ENCODE measurements at places on chromosomes 2 and 18.

- no peak for DNase-seq
These were observed 33.2 kb downstream of the LAMA1 start for GRCh38 chr18:7084080-7085065.

GRCh38 chr18:8770657-8771056 is 65.3 kb downstream of the MTCL1 start:
- no peak for DNase-seq

GRCh38 chr18:73735836-73736235 is 411.8 kb downstream of the FBXO15 start:
- peak; percentile 49 for DNase-seq

DNA sequence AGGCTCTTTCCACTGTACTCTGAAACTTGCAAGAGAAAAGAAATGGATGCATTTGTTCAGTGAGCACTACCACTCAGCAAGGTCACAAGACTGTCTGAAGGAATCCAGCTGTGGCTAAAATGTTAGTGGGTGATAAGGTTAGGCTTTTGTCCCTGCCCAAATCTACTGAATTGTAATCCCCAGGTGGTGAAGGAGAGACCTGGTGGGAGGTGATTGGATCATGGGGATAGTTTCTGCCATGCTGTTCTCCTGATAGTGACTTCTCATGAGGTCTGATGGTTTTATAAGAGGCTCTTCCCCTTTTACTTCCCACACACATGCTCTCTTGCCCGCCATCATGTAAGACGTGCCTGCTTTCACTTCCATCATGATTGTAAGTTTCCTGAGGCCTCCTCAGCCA is 68.2 kb downstream of the ZNF385B start:
- DNase-seq: no peak

DNA sequence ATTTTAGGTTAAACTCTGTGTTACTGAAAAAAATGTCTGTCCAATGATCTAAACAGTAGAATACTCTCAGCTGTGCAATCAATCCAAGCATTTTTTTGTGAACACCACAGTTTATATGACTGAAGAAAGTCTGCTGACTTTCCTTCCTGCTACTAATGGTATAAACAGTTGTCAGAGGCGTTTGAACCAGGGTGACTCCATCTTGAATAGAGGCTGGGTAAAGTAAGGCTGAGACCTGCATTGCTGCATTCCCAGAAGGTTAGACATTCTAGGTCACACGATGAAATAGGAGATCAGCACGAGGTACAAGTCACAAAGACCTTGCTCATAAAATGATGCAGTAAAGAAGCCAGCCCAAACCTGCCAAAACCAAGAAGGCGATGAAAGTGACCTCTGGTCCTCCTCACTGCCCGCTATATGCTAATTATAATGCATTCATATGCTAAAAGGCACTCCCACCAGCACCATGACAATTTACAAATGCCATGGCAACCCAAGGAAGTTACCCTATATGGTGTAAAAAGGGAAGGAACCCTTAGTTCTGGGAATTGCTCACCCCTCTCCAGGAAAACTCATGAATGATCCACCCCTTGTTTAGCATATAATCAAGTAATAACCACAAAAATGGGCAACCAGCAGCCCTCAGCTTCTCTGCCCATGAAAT is 31.3 kb downstream of the POU3F3 start:
- DNase-seq: no peak

DNA sequence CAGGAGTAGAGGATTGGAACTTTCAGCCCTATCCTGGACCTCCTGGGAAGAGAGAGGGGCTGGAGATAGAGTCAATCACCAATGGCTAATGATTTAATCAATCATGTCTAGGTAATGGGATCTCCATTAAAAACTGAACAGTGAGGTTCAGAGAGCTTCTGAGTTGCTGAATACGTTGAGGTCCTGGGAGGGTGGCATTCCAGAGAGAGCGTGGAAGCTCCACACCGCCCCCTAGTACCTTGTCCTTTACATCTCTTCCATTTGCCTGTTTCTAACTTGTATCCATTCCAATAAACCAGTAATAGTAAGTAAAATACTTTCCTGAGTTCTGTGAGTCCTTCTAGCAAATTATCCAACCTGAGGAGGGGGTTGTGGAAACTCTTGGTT is 101.7 kb downstream of the B3GNT2 start:
- DNase-seq: no peak

- no peak for DNase-seq
These were observed 3.7 kb upstream of the IL1RN start for GRCh38 chr2:113123726-113124125.

DNA sequence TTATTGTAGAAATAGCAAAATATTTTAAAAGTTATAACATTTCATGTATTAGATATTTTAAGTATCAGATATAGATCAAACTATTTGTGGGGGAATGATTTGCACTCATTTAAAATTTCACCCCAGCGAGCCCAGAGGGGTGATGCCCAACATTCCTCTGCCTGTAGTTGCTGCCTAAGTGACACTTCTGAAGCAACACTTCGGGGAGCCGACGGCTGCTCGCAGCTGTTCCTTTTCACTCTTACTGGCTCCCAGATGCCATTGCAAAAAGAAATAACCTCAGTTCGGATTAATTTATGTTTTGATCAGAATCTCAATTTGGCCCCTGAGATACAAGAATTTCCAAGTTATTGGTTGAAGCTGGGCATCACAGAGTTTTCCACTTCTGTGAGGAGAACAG is 603.8 kb downstream of the PLCL1 start:
- no peak for DNase-seq

- no peak for DNase-seq
These were observed 768.2 kb downstream of the NRXN1 start for GRCh38 chr2:50263728-50264127.

- no peak for DNase-seq
These were observed 123.5 kb downstream of the MBD2 start for GRCh38 chr18:54100920-54101470.

GRCh38 chr2:41705634-41706033 is 342.2 kb upstream of the PKDCC start:
- DNase-seq: no peak

DNA sequence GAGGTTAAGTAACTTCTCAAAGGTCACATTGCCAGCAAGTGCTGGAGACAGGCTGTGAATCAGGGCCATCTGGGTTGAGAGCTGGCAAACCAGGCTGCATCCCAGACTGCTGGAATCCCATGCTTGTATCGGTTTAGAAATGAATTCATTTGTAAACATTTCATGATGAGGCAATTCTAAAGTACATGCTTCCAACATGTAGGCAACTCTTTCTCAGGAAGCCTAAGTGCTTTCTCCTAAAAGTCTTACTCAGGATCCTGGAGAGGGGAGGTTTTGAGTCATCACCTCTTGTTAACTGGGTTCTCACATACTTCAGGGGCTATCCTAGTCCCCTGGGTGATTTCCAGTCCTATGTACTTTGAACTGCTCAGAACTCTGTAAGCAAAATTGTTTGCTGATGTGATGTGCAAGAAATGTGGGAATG is 416.5 kb downstream of the MEIS1 start:
- no peak for DNase-seq

GRCh38 chr2:169716238-169716886 is 17.3 kb upstream of the KLHL23 start:
- DNase-seq: no peak

GRCh38 chr18:61894751-61895524 is 2.1 kb upstream of the RNF152 start:
- DNase-seq: no peak

DNA sequence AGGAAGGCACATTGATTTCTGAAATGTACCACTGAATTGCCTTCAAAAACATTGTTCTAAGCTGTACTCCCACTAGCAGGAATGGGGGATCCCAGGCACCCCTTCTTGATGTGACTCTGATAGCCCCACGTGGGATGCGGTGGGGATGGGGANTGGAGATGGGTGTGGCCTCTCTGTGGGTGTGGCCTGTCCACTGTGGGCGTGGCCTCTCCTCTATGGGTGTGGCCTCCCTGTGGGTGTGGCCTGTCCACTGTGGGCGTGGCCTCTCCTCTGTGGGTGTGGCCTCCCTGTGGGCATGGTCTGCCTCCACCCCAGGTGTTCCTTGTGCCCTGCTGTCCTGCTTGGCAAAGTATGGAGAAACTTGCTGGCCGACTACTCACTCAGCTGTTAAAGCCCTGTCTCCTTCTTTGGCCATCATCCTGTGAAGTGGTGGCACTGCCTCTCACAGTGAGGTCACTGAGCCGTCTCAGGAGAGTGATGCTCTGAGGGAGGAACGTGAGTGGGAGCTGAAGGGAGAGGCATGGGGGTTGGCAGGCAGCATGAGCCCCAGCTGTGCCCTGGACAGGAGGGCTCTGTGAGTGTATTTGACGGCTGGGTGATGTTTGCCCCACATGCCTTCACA is 6.7 kb upstream of the PARD6G start:
- no peak for DNase-seq

DNA sequence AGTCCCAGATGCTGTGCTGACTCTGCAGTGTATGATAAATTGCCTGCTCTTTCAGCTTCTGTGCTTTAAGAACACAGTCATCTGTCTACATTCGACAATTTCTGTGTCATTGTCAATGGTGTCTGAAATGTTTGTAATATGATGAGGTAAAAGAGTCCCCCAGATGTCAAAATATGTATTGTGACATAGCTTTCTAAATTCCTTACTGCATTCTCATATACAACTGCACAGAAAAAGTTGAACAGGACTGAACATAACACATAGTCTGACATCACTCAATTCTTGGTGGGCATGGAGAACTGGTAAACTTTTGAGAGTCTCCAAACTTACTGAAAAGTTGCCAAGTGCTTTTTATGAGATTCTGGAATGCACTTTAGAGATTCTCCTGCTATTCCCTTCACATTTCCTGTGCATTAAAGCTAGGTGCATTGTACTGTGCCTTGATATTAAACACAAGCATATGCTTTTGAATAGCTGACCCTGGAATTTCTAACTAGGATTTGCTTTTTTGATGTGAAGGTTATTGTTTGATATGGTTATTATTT is 48.1 kb upstream of the ARHGAP28 start:
- no peak for DNase-seq

DNA sequence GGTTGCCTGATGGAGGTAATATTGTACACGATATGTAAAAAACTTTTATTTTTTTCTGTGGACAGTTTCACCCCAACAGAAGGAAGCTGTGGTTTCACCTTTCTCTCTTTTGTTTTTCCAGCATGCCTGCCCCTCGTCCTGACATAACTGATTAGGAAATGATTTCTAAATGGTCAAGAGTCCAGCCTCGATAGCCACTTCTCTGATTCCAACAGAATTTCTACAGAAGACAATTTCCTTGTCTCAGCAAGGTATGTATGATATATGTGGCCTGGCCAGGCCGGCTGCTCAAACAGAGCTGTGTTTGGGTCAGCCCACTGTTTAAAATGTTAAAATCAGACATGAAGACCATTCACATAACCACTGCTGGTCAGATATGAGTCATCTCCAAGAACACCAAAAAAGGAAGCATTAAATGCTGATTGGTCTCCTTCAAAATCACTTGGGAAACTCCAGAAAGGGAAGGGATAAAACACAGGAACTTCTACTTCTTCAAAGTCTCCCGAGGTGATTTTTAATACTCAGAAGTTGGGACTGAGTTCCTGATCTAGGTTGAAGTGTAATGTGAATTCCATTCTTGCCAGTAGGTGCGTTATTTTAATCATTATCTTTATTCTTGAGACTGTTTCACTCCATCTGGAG is 22.3 kb downstream of the ATP8B1 start:
- DNase-seq: no peak

- DNase-seq: no peak
These were observed 169.2 kb downstream of the GLI2 start for GRCh38 chr2:120904830-120905234.

GRCh38 chr2:235142601-235143000 is 190.8 kb downstream of the SH3BP4 start:
- DNase-seq: no peak

DNA sequence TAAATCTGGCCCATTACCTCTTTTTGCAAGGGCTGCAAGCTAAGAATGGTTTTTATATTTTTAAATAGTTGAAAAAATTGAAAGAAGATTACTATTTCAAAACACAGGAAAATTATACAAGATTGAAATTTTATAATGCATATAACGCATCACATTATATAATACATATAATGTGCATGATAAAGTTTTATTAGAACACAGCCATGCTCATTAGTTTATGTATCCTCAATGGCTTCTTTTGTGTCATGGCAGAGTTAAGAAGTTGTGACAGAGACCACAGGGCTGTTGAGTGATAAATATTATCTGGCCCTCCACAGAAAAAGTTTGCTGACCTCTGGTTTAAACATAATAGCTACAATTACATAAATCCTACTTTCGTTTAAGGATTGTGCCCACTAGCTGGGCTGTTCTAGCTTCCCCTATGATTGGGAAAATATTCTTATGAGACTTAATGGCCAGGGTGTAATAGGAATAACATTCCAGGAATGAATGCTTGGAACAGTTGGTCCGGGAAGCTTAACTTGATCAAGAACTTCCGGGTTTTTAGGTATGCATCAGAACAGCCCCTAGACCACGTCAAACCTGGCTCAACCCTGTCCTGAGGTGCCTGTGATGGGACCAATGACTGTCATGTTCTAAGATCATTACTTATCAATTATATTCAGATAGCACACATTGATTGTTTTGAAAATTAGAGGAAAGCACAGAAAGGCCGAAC is 98.7 kb upstream of the LPIN2 start:
- DNase-seq: no peak

- DNase-seq: no peak
These were observed 236.9 kb downstream of the AGPS start for GRCh38 chr2:177629357-177630024.

- DNase-seq: no peak
These were observed 40.4 kb downstream of the GRHL1 start for GRCh38 chr2:9991829-9992273.

DNA sequence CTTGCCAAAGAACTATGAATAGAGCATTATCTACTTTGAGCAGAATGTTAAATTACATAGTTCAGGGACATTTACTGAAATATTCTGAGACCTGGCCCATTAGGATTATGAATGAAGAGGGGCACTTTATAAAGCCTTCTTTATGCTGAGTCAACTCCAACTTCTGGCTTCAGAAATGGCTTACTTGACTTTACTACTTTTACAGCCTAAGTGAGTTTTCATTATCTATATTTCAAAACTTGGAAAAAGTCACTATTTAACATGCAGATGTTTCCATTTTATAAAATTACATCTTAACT is 37.7 kb downstream of the SESTD1 start:
- DNase-seq: no peak

DNA sequence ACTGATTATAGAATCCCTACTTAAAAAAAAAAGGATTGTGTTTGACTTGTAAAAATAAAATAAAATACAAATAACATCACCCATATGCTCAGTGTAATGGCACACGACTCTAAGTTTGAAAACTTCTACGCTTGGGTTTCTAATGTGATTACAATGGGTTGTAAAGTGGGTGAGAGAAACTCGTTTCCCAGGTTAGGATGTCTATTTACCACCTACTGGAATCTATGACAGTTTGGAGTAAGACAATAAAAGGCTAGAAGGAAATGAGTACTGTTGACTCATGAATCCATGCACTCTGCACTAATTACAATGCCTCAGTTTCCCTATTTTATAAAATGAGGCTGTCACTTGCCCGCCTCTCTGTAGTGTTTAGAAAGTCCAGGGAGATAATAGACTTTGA is 204.2 kb upstream of the FBXO11 start:
- DNase-seq: no peak

All from dorsolateral prefrontal cortex (tissue), 122 donors.